ENCODE measurements at places on chromosomes 7 and 10.

GRCh38 chr7:68147614-68148238 is 1151.1 kb downstream of the TYW1 start:
- no peak for DNase-seq

- no peak for DNase-seq
These were observed 82.7 kb upstream of the PFKP start for GRCh38 chr10:2984682-2985081.

GRCh38 chr7:84194484-84195271 is at the start of gene SEMA3A:
Gene SEMA3A, minus strand, starts transcription at chr7:84194789. Its CDS starts 203 bp downstream, at chr7:84194586.
- DNase-seq, result peak; percentile 51

DNA sequence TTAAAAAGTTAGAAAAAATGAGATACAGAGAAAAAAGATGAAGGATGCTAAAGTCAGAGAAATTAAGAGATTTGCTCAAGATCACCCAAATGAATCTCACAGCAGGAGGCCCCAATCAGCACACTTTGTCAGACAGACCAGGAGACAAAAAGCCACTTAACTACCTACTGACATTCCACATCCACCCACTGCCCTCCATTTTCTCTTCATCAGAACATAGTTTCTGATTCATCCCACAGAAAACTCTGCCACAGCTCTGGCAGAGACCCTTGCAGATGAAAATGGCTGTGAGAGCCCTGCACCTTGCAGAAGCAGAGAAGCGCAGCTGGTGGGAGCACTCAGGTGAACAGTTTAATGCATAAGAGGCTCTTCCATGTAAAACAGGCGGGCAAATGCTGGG is 26.6 kb downstream of the DGKI start:
- DNase-seq, result no peak

DNA sequence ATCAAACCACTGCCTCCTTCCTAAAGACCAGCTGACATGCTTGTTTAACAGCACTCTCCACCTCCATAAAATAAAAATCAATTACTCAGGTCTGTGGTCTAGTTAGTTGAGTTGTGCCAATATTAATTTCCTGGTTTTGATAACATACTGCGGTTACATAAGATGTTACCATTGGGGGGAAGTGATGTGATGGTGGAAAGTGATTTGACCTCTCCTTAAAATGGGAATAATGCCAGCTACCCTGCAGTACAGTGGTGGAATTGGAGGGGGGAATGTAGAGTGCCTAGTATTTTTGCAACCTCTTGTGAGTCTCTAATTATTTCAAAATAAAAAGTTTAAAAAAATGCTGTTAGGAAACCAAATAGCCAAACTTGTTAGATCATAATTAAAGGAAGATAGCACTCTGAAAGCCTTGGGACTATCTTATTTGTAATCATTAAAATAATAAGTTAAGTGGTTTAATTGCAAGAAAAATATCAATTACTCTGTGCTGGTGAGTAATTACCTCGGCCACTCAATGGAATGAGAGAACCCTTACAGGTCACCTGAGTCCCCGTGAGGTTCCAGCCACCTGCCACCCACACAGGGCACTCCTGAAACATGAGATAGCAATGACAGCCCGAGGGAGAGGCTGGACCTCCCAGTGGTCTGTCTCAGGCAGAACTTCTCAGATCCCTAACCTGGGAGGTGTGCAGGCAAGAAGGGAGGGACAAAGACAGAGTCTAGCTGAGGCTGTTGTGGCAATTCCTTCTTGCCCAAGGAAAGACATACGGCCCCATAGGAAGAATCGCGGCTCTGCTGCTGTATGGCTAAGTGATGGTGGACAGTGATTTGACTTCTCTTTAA is 94.1 kb downstream of the SH3PXD2A start:
- no peak for DNase-seq

GRCh38 chr10:92328993-92329392 is 38.0 kb downstream of the MARCHF5 start:
- no peak for DNase-seq

DNA sequence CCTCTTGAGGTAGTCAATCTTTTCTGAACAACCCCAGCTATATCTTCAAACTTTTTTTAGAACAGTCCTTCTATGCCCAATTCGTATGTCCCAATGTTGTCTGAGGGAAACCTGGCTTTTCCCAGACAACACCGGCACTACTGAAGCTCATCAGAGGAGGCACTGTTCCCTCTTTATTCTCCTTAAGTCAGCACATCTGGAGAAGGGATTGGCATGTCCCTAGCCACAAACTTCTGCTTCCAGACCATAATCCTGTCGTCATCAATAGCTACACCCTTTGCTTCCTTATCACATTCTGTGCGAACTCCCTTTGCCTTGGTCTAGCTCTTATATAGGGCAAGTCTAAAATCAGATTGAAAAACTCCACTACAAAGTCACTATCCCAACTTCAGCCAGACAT is 22.9 kb downstream of the PON3 start:
- no peak for DNase-seq

DNA sequence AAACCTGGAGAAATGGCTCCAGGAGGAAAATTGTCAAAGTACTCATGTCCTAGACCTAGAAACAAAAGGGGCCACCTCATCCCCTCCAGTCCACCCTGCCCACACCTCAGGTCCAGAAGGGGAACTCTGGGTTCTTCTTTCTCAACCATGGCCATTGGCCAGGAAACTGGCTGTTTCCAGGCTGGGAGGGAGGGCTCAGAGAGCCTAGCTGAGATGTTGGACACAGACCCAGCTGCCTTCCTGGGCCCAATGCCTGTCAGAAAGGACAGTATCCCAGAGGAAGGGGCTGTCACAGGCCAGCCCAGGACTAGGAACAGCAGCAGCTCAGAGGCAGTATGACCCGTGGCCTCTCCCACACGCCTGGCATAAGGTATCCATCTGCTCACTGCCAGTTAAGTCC is 9.6 kb downstream of the GRID1 start:
- DNase-seq, result no peak

GRCh38 chr7:137674551-137675409 is 172.0 kb downstream of the DGKI start:
- no peak for DNase-seq

DNA sequence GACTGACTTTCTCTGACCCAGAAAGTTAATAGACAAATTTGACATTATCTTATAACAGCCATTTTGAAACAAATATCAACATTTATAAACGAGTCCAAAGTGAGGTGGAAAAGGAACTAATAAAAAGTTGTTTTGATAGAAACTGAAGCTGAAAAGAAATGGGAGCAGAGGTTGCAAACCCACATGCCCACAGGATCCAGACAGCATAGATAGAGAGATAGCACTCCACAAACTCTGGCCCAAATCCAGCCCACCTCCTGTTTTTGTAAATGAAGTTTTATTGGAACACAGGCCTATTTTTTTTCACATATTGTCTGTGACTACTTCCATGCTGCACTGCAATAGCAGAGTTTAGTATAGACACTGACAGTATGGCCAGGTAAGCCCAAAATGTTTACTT is 171.9 kb downstream of the PRKG1 start:
- DNase-seq, result no peak

DNA sequence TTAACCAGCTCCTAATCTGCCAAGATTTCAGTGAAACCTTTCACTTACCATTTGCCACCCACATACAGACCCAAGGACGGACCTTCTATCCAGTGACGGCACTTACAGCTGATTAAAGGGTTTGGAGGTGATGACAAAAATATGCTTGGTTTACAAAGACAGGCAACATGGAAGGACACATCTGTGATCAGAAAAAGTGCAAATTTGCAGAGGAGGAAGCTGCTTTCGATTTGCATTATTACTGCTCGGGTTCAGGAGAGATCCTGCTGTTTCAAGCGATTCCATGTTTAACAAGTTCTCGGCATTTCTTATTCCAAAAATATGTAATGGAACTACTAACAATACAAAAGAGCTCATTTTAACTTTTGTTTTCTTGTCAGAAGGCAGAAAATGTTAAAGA is 109.0 kb downstream of the JAZF1 start:
- no peak for DNase-seq

DNA sequence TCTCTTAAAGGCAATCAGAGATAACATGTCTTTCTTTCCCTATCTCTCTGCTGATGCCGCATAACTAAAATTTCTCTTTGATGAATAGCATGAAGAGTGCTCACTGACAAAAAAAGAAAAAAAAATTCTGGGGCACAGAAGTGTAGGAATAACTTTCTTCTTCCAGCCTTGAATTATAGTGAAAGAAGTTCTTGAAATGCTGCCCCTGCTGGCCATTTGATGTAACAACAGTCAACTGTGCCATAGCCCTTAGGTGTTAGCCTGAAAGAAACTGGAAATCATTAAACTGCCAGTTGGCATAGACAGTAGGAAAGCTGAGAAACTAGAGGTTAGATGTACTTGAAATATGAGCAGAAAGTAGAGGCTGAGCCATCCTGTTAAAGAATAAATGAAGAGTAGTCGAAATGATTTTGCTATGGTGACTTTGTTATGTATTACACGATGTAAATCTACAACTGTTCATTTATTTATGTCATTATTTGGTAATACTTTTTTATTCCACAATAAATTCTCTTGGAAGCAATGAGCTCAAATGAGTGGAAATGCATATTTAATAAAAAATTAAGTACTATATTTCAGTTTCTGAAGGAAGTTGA is 48.3 kb upstream of the FAM171A1 start:
- peak; percentile 74 for DNase-seq

GRCh38 chr10:4522296-4523000 is 303.6 kb upstream of the AKR1E2 start:
- DNase-seq, result no peak

- DNase-seq, result no peak
These were observed 106.4 kb downstream of the EGFR start for GRCh38 chr7:55124989-55125875.

DNA sequence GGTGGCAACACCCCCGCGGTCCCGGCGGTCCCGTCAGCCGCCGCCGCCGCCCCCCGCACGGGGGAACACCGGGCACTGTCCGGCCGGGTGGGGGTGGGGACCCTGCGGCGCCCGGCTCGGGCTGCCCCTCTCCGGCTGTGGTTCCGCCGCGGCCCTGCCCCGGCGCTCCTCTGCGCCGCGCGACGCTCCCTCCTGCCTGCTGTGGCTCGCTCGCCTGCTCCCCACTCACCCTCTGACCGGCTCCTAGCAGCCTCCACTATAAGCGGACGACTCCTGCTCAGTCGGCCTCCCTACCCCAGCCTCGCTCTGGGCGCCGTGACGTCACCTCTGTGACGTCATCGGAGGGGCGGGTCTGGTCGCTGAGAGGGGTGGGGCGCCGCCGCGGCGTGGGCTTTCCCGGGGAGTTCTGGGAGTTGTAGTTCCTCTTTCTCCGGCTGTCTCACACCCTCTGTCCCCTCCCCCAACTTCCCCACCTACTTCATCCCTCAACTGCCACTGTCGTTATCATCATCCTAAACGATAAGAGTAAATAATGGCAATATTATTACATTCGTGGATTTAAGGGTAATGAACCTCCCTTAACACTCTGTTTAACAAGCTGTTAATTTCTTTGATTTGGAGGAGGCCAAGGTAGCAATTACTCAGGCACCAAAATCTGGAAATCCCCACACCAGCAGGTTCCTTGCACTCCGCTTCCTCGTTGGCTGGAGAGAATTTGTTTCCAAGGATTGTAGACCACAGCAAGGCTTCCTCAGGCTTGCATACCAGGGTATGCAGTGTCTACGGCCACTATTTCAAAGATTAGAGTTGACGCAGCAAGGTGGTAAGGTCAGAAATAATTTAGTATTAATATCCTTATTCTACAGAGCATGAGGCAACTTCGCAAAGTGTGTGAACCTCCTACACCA is at the start of gene UBE2H:
Gene UBE2H (minus strand): TSS at position 308 of the 908 bp plus-strand sequence. CDS start 405 bp downstream, outside the sequence.
- DNase-seq, result peak; percentile 84

GRCh38 chr10:19993714-19994315 is 177.6 kb downstream of the PLXDC2 start:
- DNase-seq, result no peak

- DNase-seq, result no peak
These were observed 199.5 kb upstream of the NFE2L3 start for GRCh38 chr7:25952261-25953057.

- no peak for DNase-seq
These were observed 29.9 kb downstream of the CNPY1 start for GRCh38 chr7:155516466-155516865.

DNA sequence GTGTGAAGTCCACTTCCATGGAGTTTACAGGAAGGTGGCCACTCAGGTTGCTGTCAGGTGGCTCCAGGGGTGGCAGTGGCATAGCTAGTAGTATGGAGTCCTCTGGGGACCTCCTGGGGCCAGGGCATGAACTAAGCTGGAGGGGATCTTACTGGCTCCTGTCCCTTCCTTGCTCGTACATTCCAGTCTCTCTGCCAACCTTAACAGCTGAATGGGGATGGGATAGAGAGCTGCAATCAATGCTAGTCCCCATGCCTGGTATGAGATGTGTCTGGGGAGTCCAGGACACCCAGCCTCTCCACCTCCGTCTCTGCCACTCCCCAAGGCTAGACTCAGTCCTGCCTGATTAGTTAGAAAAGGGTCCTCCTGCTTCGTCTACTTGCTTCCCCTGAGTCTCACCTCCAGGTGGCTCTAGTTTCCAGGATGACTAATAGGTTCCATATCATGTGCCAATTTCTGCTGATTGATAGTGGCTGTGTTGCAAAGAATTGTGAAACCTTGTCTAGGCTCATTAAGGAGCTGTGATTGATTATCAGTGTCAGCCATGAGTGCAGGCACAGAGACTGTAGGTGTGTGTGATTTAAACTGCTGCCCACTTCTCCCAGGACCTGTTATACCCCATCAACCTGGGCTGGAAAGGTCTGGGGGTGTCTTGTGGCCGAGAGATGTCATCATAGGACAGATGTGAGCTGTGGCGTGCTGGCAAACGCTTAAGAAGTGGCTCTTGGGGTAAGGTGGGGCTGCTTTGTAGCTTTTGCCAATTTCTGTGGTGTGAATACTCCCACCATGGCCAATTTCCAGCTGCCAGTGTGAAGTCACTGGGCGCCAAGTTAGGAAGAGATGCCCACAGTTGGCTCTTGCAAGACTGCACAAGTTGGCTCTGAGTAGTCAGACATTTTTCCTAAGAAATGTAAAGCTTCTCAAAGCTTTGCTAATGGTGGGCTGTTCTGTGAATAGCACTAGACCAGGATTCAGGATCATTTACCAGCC is 59.8 kb downstream of the COL13A1 start:
- DNase-seq, result peak; percentile 3

DNA sequence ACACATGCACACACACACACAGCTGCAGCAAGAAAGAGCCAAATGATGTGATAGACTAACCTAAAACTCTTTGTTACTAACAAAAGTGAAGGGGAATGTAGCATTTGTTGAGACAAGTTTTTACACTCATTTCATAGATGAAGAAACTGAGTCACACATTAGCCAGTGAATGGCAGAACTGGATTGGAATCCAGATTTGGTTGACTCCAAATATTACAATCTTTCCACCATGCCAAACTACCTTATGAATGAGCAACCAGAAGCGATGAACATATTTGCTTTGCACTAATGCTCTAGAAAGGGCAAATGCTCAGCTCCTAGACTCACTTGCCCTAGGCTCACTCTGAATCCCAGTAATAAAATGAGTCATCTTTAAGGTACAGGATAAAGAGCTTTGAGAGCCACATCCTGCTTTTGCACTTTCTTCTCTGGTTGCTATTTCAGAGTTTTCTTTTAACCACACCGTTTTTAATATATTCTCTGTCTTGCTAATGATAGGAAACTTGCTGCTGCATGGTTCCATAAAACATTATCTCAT is 111.9 kb downstream of the GPAM start:
- DNase-seq, result no peak
